ENCODE measurements at places on chromosomes 12 and 14.

DNA sequence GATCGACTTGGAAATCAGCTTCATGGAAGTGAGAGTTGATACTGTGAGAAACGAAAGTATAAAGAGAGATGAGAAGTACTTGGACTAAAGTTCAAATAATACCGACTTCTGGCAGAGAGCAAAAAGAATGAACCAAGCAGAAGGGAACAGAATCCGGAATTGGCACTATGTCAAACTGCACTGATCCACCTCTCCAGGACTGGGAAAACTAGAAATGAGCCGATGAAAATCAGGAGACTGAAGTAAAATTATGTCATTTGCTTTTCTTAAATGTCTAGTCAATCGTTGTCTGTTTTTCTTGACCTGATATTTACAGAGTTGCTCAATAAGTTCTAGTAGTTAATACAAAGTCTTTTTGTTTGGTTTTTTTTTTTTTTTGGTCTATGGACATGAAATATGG is 163.0 kb upstream of the FOXG1 start:
- no peak for DNase-seq

GRCh38 chr12:38253778-38254177 is 62.8 kb upstream of the ALG10B start:
- no peak for DNase-seq

- peak; percentile 49 for DNase-seq
These were observed 64.1 kb downstream of the SYNE3 start for GRCh38 chr14:95452176-95452892.

DNA sequence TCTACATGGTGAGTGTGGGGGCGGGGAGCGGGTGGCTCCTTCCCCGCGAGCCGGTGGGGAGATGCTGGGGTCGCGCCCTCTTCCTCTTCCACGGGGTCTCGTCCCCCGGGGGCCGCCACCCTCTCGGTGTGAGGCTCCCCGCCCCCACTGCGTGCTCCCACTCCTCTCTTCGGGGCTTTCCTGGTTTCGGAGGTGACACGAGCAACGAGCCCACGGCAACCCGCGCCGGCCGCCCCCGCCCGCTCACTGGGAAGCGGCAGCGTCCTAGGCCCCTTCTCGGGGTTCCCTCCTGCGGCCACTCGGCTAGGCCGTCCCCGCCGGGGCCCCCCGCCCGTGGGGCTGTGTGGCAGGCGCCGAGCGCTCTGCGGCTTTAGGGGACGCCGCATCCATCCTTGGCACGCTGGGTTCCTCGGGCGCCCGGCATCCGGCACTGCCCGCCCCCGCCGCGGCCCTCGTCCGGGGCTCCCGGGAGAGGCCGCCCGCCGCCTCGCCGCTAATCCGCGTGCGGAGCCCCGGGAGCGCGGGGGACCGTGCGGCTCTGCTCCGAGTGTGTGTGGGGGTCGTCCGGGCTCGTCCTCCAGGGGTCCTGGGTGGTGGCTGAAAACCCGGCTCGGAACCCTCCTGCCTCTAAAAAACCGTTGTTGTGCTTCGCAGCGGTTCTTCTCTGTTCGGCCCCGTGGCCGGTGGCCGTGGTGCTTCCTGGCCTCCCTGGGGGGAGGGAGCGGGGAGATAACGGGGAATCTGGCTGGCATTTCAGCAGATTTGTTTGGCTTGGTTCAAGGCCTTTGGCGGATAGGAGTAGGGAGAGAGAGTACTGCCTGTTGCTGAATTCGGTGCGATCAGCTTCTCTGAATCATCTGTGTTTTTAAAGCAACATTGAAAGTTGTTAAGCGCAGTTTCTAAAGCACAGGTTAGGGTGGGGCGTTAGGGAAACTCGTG is 1.0 kb downstream of the PCNX1 start:
- DNase-seq: peak; percentile 55

DNA sequence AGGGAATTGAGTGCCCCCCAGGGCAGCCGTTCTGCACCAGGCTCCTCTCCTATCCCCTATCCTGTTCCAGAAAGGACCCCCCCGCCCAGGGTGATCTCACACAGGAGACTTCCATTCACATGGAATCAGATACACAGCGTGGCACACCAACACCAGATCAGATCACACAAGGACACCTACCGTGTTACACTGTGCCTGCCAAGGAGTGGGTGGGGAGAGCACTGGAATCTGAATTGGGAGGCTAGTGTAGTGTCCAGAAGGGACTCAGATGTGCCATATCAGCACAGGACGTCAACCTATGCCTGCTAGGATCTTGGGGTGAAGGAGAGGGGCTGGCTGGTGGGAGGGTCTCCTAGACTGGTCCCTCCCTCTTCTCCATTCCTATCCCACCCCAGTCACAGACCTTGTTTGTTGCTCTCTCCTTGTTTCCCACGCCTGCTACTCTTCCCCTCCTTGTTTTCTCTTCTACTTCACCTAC is 2.3 kb downstream of the PTMS start:
- no peak for DNase-seq

DNA sequence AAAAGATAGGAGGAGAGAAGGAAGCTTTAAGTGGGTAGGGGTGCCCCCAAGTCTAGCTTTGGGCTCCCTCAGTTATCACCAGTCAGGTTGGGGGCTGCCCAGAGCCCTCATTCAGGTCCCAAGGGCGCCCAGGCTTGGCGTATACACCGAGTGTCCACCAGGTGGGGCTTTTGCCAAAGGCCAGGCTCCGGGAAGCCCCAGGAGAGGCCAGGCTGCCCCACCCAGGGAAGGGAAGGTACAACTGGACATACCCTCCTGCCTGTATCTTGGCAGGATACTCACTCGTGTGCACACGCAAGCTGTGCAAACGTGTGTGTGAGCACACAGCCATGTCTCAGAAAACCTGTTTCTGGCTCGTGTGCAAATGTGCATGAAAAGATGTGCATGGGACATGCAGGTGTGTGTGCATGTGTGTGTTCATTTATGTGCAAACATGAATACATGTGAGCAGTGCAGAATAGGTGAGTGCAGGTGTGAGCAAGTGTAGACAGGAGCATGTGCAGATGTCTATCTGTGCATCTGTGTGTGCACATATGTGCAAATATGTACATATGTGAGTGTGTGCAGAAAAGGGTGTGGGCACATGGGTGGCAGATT is 103.9 kb upstream of the MYL2 start:
- DNase-seq: peak; percentile 49

GRCh38 chr14:106605548-106606448 is 1079.4 kb downstream of the TMEM121 start:
- DNase-seq: peak; percentile 79

DNA sequence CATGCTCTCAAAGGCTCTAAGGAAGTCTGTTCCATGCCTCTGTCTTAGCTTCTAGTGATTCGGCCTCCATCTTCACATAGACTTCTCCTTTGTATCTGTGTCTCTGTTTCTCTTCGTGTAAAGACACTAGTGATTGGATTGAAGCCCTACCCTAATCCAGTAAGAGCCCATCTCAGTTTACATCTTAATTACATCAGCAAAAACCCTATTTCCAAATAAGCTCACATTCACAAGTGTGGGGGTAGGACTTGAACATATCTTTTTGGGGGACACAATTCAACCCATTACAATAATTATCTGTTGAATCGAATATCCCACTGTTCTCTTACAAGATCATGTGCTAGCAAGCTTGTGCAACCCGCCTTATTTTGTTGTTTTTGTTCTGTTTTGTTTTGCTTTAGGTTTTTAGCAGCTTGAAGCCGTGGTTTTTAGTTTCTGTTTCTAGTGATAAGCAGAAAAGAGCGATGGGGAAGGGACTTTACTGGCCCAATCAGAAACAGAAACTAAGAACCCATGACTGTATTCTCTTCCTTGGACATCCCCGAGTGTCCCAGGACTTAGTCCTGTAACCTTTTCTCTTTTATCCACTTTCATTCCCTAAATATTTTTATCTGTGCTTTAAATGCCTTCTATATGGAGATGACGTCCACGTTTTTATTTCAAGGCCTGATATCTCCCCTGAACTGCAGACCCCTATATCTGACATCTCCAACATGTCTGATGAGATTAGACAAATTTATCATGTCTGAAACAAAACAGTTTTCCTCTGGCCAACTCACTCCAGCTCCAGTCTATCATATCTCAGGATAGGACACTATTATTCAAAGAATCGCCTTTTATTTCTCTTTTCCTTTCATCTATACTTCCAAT is 353.0 kb downstream of the CCDC91 start:
- DNase-seq: no peak

GRCh38 chr12:79521576-79521975 is 169.2 kb downstream of the PAWR start:
- no peak for DNase-seq

Data from DMS53 (cell line).